Stimulated activated naive B cell treated with anti-CD40 and anti-IgM and Interleukin-4, amounts not matched to agents 10 μg/mL and 1 μg/mL and 100 μg/mL, for 72 hours (primary cell): ENCODE measurements at places on chromosomes 5 and 9.

GRCh38 chr9:122065923-122066629 lies 27.0 kb downstream of the TTLL11 start:
- DNase-seq, result no peak

DNA sequence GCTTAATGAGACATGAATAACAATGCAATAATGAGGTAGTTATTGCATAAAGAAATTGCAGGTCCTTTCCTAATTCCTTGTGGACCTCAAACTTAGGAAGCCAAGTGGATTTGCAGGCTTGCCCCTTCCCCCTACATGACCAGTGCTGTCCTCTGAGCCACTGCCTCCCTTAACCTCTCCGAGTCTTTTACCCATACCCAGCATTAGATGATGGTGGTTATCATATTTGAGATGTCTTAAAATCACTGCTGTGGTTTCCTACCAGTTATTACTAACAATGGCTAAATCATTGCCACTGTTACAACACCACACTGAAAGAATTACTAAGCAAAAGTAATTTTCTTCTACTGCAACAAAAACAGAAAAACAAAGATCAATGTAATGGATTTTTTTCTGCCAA lies 170.8 kb downstream of the EDIL3 start:
- DNase-seq, result no peak

GRCh38 chr5:149636861-149637246 lies 55.6 kb downstream of the ARHGEF37 start:
- no peak for DNase-seq

DNA sequence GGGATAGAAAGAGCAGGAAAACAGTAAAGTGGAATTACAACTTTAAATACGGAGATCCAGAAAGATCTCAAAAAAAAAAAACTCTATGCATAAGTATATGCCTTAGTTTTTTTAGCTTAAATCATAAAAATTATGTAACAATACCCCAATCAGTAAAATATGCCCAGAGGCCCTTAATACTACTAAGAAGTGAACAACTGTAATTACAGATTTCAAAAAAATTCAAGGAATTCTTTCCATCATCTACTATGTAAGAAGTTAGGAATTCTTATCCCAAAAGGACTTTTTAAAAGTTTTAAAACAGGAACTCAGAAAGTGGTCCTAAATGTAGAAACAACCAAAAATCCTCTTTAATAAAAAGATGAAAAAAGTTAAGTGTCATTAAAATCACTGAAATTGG lies 111.3 kb downstream of the SSBP2 start:
- DNase-seq, result no peak

DNA sequence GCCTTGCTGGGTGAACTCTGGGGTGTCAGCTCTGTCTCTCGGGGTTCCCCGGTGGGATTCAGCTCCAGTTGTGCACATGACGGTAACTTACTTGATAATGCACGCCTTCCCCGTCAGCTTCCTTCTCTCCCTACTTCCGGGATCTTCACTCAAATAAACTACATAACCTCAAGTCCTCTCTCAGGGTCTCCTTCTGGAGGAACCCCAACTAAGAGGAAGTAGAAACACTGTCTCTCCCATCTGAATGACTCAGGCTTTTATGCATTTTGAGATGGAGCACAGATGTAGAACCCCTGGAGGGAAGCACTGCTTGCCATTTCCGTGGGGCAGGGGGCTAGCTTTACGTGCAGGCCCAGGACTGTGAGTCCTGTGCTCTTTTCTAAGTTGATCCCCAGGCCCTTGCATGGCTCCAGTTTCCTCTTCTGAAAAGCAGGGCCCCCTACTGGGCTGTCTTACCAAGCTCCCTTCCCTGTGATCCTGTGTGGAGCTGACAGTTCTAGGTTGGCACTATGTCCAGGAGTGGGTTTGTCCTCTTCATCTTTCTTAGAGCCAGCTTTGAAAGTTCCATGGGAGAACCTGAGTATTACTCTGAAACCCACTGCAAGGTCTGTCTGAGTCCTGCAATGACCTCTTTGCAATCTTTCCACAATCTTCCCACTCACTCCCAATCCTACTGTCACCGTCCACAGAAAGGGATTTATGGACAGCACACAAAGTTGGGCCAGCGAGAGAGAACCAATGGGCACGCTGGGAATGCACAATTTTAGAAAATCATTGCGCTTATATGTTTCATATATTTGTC lies 17.7 kb downstream of the S1PR3 start:
- no peak for DNase-seq

- DNase-seq, result no peak
Observed at GRCh38 chr5:55865831-55866230, 14.7 kb downstream of the IL31RA start.

DNA sequence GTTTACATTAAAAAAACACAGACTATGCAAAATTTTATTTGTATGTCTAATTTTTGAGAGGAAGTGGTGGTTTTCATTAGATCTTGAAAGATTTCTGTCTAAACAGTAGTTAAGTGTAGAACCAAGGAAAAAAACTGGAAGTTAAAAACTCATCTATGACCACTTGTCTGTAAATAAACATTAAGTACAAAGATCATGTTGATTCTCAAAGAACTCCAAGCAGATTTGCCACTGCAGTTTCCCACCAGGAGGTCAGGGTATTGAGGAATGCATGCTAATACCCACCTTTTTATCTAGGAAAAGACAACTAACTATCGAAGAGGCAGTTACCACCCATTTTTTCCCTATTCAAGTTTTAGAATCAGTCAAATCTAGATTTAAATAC lies 1.9 kb downstream of the STOM start:
- no peak for DNase-seq

- DNase-seq, result no peak
Observed at GRCh38 chr5:78799266-78800017, 150.9 kb upstream of the LHFPL2 start.

DNA sequence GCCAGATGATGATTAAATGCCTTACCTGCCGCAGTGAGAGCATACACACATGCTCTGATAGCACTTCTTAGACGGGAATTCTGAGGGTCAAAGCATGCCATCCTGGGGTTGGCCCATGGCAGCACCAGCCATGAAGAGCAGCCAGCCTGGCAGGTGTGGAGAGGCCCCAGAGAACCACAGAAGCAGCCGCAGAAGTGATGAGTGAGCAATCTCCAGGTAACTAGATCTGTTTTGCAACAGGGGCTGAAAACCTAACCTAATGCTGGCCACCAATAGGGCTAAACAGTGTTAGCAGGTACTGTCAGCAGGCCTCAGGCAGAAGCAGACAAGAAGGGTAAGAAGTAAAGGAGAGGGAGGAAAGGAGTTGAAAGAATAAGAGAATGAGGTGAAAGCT lies 33.5 kb upstream of the HOMER1 start:
- DNase-seq, result no peak

DNA sequence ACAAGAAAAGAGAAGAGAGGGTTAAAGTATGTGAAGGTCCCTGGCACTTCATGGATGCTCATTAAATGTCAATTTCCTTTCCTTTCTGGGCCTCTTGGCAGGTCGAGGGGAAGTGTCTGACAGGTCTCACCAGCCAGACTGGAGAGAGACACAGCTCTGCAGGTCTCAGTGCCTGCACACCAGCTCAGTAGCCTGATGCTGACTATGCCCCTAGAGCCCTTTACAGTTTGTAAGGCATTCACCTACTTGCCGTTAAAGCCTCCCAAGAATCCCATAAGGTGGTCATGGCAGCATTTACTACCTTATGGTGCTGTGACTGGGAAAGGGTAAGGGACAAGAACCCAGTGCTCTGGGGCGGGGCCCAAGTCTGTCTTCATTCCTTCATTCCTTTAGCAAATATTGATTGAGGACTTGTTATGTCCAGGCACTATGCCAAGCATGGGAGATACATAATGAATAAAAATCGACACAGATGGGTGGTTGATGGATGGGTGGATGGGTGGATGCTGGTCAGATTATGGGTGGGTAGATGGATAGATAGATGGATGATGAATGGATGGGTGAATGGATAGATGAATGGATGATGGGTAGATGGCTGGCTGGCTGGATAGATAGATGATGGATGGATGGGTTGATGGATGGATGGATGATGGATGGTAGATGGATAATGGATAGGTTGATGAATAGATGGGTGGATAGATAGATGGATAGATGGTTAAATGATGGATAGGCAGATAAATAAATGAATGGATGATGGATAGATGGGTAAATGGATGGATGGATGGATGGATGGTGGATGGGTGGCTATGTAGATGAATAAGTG lies 21.3 kb upstream of the KIF12 start:
- no peak for DNase-seq

GRCh38 chr5:81755320-81755719 lies 4.4 kb upstream of the SSBP2 start:
- no peak for DNase-seq

- DNase-seq, result no peak
Observed at GRCh38 chr9:136563646-136564325, 17.9 kb upstream of the NOTCH1 start.

DNA sequence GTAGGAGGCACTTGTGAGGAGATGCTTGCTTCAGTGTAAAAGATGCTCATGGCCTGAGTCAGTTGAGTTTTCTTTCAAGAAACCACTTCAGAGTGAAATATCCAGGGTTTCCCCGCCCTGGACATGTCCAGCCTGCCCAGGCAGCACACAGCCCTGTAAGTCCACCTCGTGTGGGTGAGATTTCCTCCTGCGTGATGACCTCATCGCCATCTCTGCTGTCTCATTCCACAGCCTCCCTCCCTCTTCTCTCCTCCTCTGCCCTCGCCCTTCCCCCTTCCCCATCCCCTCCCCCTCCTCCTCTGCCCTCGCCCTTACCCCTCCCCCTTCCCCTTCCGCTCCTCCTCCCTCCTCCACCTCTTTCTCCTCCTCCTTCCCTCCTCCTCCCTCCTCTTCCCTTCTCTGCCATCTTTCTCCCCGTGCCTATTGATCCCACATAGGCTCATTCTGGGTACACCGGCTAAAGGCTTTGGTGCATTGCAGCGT lies 34.0 kb upstream of the NCS1 start:
- DNase-seq, result no peak

- DNase-seq, result no peak
Observed at GRCh38 chr5:158777647-158778350, 321.9 kb downstream of the EBF1 start.

GRCh38 chr9:16182784-16183183 lies 629.9 kb downstream of the CCDC171 start:
- DNase-seq, result no peak

DNA sequence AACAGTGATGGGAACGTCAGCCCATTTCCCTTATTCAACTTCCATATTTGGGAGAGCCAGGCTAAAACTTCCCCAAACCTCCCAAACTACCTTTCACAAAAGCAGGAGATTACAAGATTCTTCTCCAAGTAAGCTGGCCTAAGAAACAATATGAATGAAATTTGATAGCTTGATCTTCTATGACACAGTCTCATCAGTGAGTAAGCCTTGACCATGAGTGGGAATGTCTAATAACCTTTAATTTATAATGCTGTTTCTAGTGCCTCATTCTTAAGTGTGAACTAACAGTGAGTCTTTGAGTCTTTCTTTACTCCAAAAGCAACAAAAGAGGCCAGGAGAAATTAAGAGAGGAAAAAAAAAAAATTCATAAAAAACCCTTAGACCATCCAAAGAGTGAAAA lies 1379.9 kb downstream of the EFNA5 start:
- no peak for DNase-seq

DNA sequence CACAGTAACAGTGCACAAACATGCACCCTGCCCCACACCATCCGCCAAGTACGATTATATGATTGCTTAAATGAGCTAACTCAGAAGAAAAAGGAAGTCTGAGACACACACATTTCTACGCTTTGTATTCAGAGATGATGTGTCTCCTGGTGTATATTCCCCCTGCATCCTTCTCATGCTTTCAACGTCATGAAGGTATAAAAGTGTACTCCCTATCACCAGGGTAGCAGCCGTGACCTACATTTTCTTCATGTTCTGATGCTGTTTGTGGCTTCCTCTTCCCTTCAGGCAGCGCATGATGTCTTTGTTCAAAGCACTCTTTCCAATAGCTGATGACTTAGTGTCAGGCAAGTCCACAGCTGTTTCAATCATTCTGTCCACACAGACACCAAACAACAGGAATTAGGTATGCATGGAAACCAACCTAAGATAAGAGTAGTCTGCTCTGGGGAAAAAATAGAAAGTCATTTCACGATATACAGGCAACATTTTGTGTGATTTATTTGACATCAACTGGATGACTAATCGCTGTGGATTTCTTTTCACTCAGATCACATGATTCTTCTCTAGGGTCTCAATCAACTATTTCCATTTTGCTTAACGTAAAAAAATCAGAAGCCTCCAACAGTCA lies 269.4 kb upstream of the PTGER4 start:
- DNase-seq, result peak; percentile 66

DNA sequence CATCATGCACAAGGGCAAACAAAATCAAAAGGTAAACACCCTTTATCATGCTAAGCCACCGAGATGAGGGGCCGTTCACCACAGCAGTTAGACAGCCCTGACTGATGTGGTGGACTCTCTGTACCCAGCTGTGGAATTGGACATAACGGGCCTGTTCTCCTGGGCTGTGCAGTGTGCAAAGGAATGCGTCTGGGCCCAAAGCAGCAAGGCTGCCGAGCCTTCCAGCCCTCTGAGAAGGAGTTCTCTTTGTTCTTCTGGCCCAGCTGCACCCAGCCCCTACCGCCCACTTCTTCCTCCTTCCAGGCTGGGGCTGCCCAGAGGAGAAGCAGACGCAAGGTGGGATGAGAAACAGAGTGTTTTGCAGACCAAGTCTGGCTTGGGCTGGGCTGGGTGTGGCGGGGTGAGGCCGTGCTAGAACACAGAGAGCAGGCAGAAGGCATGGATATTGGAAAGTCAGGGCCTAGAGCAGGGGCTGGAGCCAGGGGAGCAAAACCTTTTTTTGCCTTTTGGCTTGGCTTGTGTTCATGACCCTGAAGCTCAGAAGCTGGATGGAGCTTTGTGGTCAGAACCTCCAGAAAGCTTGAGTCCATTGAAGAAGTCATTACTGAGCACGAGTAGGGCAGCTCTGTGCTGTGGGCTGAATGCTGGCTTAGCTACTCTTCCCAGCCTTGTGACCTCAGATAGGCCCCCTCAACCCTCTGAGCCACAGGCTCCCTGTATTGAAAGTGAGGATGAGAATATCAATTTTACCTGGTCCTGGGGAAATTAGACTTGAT lies 49.8 kb upstream of the SH3PXD2B start:
- no peak for DNase-seq

DNA sequence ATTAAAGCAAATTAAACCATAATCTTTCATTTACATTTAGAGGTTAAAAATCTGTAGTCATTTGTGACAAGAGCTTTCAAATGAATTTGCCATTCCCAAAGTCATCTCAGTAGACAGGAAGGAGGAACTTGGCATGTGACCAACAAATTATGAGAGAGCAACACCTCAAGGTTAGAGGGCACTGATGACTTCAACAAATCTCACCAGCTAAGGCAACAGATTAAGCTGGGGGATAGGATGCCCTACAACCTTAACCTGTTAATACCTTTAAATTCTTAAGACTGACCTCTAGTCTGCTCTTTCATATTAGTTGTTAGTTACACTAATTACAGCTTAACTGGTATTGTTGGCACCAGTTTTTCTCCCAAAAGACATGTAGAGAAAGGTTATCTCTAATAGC lies 18.4 kb downstream of the POU5F2 start:
- DNase-seq, result no peak
